ENCODE measurements at places on chromosomes 1 and 21.

- no peak for DNase-seq
Measured at GRCh38 chr1:192739476-192740184, 69.2 kb upstream of the RGS2 start.

GRCh38 chr21:15804247-15805005 lies 74.6 kb downstream of the USP25 start:
- DNase-seq: no peak

GRCh38 chr1:160836561-160836960 lies 26.1 kb downstream of the CD244 start:
- no peak for DNase-seq

GRCh38 chr1:88221411-88221810 lies 462.7 kb upstream of the PKN2 start:
- no peak for DNase-seq

GRCh38 chr1:60108196-60108595 lies 34.6 kb upstream of the C1orf87 start:
- DNase-seq: no peak

DNA sequence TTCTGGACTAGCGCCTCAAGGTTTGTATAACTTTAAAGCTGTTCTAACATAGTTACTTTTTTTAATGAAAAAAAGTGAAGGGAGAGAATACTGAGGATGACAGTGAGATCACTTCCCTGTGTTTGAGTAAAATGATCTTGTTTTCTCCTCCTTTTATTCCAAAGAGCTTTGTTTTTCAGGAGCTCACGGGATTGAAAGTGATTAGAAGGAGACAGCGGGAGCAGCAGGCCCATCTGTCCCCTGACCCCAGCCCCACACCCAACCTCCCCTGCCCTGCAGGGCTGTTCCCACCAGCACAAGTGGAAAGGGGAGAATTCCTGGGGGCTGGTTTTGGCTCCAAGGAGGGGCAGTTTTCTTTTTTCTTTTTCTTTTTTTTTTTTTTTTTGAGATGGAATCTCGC lies 2.1 kb upstream of the DNMT3L start:
- DNase-seq: no peak

DNA sequence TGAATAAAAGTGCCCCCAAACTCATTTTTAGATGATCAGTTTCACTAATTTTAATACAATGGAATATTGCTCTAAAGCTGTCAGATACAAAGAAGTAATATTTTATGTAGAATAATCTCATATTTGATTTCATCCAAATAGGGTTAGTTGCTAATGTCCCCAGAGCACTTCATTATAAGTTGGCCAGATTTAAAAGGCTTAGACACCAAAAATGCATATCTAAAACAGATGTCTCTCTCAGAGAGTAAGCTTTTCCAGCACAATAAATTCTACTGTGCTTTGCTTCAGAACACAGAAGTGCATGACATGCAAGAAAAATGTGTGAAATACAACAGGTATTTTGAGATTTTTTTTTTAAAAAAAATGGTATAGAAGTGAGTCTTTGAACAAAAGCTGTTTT lies 194.2 kb downstream of the LRRIQ3 start:
- DNase-seq: no peak

- no peak for DNase-seq
Measured at GRCh38 chr1:101905283-101905835, 91.4 kb downstream of the OLFM3 start.

DNA sequence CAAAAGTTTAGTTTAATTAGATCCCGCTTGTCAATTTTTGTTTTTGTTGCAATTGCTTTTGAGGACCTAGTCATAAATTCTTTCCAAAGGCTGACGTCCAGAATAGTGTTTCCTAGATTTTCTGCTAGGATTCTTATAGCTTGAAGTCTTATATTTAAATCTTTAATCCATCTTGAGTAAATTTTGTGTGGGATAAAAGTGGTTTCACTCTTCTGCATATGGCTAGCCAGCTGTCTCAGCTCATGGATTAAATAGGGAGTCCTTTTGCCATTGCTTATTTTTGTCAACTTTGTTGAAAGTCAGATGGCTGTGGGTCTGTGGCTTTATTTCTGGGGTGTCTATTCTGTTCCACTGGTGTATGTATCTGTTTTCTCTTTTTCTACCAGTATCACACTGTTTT lies 801.3 kb upstream of the ADGRL4 start:
- DNase-seq: no peak

DNA sequence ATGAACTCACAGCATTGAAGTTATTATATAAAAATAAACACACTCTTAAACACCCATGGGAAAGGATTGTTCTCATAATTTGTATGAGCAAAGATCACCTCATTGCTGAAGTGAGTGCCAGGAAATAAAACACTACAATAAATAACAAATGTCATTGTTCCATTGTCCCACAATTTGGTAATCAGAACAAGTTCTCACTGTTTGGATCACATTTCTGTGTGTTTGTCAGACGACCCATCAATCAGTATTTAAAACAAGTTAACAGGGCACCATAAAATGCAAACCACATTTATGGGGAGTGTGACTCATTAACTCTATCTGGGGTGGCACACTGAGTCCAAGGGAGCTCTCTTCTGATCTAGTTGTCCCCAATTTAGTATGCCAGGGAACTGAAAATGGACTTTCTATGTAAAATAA lies 124.5 kb downstream of the PTPRC start:
- DNase-seq: no peak

- DNase-seq: no peak
Measured at GRCh38 chr1:112761714-112762480, 46.8 kb upstream of the PPM1J start.

DNA sequence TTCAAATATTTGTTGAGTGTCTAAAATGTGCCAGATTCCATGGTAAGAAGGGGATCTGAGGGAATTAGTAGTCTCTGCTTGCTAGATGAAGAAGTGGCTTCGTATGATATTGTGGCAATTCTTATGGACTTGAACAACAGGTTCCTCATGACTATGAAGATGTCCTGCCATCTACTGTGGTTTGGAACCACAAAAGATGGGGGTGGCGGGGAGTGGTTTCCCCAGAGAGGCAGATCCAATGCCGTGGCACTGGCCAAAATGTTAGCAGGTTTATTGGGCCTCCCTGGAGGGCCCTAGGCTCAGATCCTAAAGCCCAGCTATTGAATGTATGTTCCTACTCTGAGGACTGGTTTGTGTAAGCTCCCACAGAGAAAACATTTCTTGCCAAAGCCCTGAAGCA lies 120.8 kb downstream of the RGS2 start:
- DNase-seq: no peak

DNA sequence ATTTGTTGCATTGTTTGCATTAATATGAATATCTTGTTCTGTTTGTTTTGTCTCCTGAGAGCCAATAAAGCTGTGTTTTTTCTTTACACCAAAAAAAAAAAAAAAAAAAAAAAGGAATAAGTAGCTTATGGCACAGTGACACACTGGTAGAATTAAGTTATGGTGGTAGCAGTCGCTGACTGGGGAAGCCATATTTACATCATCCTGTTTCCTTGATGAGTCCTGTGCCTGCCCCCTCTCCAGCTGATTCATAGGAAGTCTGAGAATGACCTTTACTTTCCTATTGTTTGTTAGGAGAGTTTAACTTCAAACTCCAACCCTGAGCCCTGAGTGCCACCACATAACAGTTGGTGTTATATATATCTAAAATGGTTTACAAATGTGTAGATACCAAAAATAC lies 62.2 kb downstream of the OBSCN start:
- DNase-seq: no peak

- no peak for DNase-seq
Measured at GRCh38 chr1:17507915-17508314, 31.6 kb upstream of the ARHGEF10L start.

GRCh38 chr1:167579986-167580385 lies 26.4 kb upstream of the CREG1 start:
- DNase-seq: no peak

- DNase-seq: no peak
Measured at GRCh38 chr1:9238134-9238533, 3.6 kb downstream of the H6PD start.

DNA sequence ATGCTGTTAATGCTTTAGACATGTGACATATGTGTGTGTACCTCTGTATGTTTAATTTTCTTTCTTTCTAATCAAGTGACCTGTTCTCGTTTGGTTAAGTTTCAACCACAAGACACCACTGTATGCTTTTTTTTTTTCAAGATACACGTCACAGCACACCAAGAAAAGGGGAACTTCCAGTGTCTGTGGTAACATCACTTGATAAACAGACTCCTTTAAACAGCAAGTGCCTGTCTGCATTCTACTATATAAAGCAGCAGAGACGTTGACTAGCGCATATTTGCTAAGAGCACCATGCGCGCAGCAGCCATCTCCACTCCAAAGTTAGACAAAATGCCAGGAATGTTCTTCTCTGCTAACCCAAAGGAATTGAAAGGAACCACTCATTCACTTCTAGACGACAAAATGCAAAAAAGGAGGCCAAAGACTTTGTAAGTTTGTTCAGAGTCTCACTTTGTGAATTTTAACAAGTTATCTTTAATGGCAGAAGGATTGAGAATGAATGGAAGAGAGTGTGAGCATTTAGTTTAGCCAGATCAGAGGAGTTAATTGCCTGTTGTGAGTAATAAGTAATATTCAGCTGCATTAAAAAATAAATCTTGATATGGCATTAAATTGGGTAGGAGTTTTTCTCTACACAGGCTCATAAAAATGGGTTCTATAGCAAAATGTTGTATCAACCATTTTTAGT lies at the start of gene RGS1:
RGS1 (plus strand) TSS at position 275 of the 691 bp plus-strand sequence; CDS start at position 295, 20 bp downstream.
- peak; percentile 31 for DNase-seq

DNA sequence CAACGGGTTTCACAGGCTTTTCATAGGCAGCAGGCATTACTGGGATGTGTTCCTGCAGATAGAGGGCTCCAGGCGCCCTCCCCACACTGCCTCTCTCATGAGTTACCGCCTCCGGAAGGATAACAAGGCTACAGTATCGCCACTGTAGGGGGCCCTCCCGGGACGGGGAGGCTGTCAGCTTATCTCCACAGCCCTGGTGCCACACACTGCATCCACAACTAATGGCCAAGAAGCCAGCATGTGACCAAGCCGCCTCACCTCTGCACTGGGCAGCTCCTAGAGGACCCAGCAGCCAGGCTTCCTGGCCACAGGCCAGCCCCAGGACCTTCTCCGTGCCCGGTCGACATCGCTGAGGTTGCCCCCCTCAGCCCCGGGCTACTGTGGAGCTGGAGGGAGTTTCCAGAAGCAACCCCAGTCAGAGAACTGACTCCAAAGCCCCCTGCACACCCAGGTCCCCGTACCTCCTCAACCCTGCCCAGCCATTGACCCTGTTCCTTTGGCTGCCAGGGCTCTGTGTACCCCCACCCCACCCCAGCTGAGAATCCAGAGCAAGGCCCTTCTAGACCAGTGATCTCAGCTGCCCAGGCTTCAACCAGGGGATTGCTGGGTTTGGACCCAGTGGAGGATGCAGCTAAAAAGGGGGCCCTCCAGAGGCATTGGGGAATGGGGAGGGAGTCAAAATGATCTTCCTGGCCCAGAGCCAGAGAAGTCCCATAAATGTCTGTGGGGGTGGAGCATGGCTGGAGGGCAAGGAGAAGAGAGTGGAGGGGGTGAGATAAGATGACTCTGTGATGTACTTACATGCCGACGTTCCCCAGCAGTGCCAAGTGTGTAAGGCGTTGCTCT lies 45.0 kb downstream of the NEK2 start:
- DNase-seq: no peak

DNA sequence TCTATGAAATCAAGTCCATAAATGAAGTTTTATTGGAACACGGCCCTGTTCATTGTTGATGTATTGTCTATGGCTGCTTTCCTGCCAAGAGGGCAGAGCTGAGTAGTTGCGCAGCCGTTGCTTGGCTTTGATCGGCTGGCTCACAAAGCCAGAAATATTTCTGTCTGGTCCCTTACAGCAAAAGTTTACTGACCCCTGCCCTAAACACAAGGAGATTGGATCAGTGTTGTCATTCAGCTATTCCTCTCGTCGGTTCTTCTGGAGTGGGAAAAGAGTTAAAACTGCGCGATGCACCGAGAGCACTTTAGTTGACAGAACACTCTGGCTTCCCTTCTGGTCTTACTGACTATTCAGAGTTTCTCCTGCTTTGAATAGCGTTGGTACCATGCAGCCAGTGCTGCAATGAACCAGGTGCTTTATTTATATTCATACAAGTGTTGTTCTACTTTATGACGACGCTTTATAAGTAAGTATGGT lies 868 bp downstream of the ZBTB40 start:
- peak; percentile 2 for DNase-seq

- no peak for DNase-seq
Measured at GRCh38 chr1:3904843-3905185, 4.7 kb upstream of the C1orf174 start.

GRCh38 chr1:25813734-25814471 lies 5.9 kb upstream of the MTFR1L start:
- DNase-seq: no peak

GRCh38 chr1:229370601-229371021 lies 27.8 kb upstream of the CCSAP start:
- no peak for DNase-seq

GRCh38 chr21:43353282-43354025 lies 73.5 kb downstream of the SIK1 start:
- no peak for DNase-seq

GRCh38 chr1:32241001-32241763 lies 5.8 kb upstream of the FAM167B start:
- DNase-seq: peak; percentile 49

- DNase-seq: no peak
Measured at GRCh38 chr1:8213136-8213535, 104.8 kb upstream of the SLC45A1 start.

GRCh38 chr21:32978331-32979270 lies 47.1 kb upstream of the OLIG2 start:
- no peak for DNase-seq

- DNase-seq: no peak
Measured at GRCh38 chr1:201877877-201878401, 10.8 kb upstream of the SHISA4 start.

GRCh38 chr1:174469687-174470086 lies 21.9 kb downstream of the GPR52 start:
- no peak for DNase-seq

DNA sequence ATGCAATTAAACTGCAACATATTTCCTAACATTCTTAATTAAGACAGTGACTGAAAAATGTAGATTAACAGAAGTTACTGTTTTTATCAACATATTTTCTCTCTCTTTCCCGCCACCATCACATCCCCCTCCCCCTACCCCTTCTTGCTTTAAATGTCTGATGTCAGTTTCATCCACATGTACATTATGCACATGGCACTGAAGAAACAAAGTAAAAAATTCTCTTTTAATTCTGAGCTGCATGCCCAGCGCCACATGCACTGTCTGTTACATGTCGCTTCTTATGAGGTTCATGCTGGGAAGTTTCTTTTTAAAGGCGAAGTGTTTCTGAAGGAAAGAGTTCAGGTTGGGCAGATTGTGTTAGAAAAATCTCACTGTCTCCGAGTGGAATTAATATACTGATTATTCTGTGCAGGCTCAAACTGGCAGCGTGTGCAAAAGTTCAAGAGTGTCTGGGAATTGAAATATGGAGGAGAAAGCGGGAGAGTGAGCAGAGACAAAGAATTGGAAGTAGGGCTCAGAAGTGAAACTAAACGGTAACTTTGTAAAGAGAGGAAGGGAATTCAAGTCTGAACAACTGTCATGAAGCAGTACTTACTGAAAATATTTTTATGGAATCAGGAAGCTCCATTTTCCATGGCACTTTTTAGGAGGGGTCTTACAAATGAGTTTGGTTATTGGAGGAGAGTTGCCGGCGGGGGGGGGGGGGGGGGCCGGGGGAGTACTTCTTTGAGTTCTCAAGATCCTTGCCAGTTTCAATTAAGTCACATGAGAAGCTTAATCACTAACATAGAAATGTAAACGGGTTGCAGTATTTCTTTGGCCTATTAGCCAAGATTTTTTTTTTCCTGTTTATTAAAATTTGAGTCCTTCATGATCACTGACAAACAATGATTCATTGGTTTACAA lies 217.6 kb downstream of the SDCCAG8 start:
- DNase-seq: no peak

Measured in stimulated activated naive CD4-positive, alpha-beta T cell treated with Interleukin-2 at 50 U/mL for 16 hours (primary cell).